ENCODE measurements at places on chromosomes 2 and 18. TPM values are rescaled to one million over a fixed set of nuclear protein-coding genes. Genes with fewer than 3 reads are reported as not detected.

KCNE4 gene
- total RNA-seq = 2.5 TPM

IFIH1 gene
- 1.7 TPM for total RNA-seq

COL5A2 gene
- total RNA-seq = 21.4 TPM

EHD3 gene
- 7.1 TPM for total RNA-seq

CROCC2 gene
- total RNA-seq = not detected

ALPG gene
- total RNA-seq = not detected

KCNIP3 gene
- 3.0 TPM for total RNA-seq

FAM124B gene
- 3.7 TPM for total RNA-seq
